ENCODE measurements at places on chromosomes 2 and 18.

DNA sequence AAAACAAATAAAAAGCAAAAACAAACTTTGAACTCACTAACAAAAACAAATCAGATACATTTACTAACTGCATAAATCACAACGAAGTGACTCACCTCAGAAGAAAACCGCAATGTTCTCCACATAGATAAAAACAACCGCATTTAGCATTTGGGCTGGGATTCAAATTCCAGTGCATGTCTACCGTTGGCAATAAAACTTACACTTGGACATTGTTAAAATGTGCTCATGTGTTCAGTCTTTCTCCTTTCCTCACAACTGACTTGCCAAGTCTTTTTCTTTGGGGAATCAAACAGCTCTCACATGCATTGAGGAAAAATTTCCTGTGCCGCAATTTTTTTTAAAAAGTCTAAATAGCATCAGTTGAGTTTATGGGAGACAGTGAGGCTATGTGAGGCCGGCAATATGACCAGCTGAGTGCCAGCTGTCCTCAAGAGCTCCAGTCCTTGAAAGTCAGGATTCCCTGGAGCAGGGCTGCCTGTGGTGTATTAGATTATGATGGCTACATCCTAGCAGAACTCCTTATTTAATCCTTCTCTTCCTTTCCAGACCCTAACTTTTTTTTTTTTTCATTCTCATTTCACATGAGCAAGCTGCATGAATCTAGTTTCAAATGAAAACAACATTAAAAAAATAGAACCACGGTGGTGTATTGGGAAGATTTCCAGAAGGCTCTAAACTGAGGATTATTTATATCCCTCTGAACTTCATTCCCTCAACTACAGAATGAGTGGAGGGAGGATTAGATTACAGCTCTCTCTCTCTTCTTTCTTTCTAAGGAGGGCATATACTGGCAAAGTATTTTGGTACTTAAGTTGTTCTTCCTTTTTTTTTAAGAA, 70.2 kb upstream of the MEIS1 start:
- DNase-seq = peak; percentile 32

DNA sequence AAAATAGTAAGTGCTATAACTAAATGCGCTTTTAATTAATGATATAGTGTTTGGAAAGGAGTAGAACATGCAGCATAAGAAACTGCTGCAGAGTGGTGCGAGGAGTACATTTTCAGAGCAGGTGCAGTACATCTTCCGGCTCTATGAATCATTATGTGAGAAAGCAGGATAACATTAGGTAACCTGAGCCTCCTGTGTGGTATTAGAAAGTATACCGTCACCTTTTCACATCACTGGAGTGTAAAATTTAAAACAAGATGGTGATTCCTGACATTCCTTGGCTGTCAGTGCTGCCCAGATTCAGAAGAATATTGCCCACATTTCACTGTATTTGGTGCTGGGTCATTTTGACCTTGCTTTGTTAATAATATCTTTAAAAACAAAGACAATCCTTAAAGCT, 7.8 kb upstream of the DYNC2LI1 start:
- no peak for DNase-seq

GRCh38 chr18:52746986-52747385, 407.0 kb downstream of the DCC start:
- no peak for DNase-seq

DNA sequence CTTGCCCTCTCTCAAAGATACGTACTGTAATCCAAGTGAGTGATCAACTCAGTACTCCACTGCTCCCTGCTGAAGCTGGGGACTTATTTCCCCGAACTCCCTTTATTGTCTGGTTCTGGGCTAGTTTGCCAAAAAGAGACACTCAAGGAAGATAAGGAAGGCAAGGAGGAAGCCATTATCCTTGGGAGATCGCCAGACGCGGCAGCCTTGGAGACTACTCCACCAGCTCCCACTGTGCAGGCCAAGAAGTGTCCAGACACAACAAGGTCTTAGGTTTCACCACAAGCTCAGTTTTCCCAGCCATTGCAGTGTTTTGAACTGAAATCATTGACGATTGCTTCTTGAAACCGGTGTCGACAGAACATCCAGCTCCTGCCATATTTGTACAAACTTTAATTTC, 439.6 kb upstream of the UBE2E3 start:
- no peak for DNase-seq

DNA sequence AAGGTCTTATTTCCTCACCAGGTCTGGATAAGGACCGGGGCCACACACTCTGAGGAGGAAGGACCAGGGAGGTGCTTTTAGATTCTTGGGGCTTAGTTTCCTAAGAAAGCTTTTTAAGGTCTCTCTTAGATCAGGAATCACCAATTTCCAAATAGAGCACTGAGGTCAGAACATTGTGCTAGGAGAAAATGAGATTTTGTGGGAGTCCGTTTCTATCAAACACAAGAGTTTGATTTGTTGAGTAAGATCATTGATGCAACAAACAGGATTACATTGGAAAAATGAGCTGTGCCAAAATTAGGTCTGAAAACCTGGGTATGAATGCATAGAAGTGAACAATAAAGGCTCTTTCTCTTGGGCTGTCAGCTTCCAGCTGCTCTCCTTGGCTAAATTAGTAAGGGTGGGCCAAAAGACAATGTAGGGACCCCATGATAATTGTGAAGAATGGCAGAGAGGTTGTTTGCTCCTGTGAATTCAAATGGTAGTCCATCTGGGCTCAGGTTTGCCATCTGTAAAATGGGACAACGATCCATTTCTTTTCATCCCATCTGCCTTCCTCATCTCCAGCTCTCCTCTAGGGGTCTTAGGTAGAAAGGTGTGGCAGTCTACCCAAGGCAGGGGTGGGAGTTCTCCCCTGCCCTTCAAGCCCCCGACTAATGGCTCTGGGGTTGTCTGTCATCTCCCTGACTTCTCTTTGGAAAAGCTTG, 20.0 kb downstream of the IGFBP2 start:
- DNase-seq = no peak

GRCh38 chr18:74277296-74277695, 14.5 kb downstream of the CYB5A start:
- no peak for DNase-seq

DNA sequence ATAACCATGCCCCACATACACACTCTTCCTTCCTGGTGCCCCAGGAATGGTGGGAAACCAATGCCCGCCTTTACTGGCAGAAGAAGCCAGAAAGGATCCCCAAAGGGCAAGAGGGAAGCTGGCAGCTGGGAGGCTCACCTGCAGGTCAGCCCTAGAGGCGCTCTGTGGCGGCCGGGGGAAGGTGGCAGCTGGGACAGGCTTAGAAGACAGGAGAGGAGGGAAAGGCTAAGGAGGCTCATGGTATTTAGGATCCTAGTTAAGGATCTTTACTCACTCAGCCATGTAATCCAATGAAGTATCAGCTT, 23.8 kb downstream of the ADRA2B start:
- DNase-seq = no peak

DNA sequence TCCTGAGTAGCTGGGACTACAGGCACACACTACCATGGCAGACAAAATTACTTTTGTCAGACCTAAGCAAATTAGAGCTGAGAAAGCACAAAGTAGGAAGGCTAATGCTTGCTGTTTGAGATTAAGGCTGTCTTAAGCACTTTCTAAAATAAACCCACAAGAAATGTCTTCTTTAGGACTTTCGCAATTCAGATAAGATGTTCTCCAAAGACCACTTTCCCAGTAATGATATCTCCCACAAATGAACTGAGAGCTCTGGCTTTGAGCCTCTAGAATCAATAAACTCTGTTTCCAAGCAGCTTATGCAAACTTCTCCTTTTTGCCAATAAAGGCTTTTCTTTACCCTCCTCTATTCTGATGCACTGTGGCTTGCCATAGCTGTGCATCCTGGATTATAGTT, 32.0 kb upstream of the GALNT1 start:
- no peak for DNase-seq

DNA sequence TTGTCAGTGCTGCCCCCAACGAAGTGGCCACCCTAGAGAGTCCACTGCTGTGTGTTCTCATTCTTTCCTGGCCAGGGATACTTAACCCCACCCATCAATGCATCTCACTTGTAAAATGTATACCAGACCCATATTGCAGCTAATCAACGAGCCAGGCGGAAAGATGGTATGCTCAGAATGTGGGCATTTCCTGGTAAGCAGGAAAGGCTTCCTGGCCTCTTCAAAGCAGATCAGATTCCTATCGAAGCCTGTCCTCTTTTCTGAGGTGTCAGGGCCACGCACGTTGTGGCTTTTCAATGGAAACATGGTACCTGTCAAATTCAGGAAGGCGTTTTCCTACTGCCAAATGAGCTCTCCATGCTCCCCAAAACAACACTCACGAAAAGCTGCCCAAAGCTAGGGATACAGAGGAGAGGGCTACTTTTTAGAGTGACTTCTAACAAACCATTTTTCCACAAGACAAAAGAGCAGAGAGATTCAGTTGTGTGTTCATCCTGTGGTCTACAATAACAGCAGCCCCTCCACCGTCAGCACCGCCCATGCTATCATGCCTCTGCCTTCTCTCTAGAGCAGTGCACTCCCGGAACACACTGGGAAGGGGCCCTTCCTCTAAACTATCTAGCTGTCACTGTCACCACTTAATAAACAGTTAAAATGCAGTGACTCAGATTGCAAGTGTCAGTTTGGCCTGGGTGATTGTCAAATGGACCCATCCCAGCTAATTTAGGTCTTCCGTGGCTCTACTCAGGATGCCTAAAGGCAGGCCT, 535.1 kb downstream of the RNF144A start:
- no peak for DNase-seq

GRCh38 chr18:36786686-36787085, 42.1 kb downstream of the TPGS2 start:
- DNase-seq = peak; percentile 10

DNA sequence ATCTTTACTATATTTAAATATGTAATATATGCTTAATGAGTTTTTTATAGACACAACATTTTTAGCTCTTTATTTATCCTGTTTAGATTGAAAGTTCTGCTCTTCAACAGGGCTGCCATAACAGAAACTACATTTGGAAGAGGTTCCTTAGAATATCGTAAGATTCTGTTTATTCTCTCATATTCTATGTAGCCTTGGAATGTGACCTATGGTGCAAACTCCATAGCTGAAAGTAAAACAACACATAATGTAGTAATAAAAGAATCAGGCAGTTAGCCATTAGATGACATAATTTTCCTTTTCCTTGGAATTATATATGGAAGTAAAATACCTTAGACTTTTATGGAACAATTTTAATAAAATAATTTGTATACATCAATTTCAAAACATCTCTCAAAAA, 91.3 kb downstream of the ZNF804A start:
- DNase-seq = no peak

DNA sequence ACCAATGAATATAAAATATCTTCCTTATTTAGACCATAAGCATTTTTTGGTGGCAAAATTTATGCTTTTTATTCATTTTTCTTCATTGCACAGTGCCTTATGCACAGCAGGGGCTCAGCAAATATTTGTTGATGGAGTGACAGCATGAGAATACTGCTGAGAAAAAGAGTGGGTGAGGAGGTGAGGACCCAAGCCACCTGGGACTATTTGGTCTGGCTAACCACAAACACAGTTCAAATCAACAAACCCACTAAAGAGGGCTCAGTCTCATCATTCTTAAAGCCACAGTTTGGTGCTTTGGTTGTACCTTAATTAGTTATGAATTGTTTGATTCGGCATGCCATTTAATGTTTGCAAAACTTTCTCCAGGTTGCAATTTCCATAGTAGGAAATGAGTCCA, 183.5 kb upstream of the ZNF521 start:
- DNase-seq = no peak

GRCh38 chr2:223591596-223591995, 10.6 kb downstream of the SCG2 start:
- DNase-seq = no peak

DNA sequence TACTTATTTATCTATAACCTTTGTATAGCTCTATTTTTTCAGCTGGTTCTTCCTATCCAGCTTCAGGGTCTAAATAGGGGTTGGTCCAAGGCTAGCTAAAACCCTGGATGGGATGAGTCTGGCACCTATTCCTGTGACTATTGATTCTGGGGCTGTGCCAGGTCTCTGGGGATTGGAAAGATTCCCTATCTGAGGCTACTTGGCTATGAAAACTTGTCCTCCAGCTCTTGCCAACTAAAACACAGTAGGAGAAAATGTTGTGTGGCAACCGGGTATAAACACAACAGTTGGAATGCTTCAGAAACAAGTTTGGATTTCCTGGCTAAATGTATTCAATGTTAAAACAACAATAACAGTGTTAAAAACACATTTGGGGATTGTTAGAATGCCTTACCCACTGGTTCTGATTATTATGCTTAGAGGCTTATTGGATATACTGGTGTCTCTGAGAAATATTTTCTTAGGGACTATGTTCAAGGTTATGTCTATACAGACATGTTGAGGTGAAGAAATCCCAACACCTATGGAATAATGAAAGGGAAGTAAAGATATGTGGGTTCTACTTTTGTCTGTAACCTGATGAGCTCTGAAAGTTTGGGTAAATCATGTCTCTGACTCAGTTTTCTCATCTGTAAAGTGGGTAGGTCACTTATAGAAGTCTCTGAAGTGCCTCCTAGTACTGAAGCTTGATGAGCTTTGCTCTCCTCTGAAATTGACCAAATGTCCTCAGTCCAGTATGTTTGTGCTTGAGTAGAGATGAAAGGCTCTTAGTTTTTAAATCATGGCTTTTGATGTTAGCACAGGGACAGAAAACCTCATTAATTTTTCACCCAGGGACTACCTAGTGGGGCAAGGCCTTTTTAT, 460.7 kb downstream of the MTX2 start:
- DNase-seq = no peak

GRCh38 chr2:173941567-173941966, 23.6 kb downstream of the SP3 start:
- no peak for DNase-seq

DNA sequence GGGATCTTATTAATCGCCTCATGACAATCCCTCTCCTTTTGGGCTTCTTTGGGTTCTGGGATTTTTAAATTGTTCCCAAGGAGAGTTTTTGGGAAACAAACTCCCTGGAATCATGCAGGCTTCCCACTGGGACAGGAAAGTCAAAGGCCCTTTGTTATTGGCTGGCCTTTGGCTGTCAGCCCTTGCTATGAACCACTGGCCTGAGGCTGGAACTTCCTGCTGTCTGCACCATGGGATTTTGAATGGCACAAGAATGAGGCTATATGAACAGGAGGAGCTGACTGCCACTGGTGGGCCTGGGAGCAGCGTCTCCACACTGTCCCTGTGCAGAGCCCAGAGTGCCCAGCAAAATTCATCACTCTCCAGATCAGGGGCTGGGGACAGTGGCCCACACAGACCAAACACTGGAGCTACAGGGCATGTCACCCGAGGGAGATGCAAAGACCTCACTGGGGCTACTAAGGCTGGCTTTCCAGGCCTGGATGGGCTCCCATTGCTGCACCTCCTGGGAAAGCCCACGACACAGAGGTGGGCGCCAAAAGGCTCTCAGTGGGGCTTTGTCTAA, 35.7 kb downstream of the STEAP3 start:
- DNase-seq = no peak

- no peak for DNase-seq
Measured at GRCh38 chr2:208020253-208020652, 5.1 kb downstream of the PLEKHM3 start.

DNA sequence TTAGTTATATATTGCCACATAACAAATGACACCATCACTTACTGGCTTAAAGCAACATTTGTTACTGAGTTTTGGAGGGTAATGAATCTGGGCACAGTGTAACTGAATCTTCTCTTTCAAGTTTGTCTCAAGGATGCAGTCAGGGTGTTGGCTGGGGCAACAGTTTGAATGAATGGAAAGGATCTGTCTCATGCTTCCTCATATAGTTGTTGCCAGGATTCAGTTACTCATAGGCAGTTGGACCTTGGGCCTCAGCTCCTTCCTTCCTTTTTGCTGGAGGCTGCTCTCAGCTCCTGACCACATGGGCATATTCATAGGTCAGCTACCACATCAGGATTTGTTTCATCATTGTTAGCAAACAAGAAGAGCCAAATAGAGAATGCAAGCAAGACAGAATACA, 466.1 kb upstream of the MC4R start:
- no peak for DNase-seq

GRCh38 chr2:241257419-241258032, 57.9 kb downstream of the HDLBP start:
- no peak for DNase-seq
